ENCODE measurements at places on chromosomes 2 and 18. TPM values are rescaled to one million over a fixed set of nuclear protein-coding genes. Genes with fewer than 3 reads are reported as not detected.

The ATP8B1 gene
- 8.2 TPM for total RNA-seq

- no peak for DNase-seq
- no peaks in the 10 kb centered on the region for H3K27me3 ChIP-seq
- H3K36me3 ChIP-seq = no peaks in the 10 kb centered on the region
- H3K4me1 ChIP-seq = no peaks in the 10 kb centered on the region
- no peak overlapping the region for H3K4me3 ChIP-seq
These were observed 103.9 kb upstream of the LRP1B start for GRCh38 chr2:142234741-142235140.

DNA sequence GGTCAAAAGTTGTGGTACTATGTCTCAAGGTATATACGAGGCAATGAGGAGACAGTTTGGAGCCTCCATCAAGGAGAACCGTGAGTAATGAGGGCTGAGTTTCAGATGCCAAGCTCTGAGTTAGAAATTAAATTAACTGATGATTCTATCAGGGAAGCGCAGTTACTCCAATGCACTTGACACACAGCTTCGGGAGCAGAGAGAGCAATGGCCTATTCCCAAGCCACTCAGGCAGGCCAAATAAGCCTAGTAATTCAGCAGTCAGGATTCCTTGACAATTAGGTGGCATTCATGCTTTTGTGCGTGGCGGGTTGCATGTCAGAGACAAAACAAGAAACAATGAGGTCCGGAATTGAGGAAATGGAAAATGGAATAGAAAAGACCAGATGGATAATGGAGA lies 123.2 kb downstream of the MMADHC start:
- no peaks in the 10 kb centered on the region for H3K36me3 ChIP-seq
- no peak overlapping the region for H3K4me3 ChIP-seq
- H3K27me3 ChIP-seq = no peaks in the 10 kb centered on the region

- no peak overlapping the region for H3K27ac ChIP-seq
- H3K4me3 ChIP-seq = no peak overlapping the region
- H3K4me1 ChIP-seq = no peaks in the 10 kb centered on the region
- H3K27me3 ChIP-seq = no peaks in the 10 kb centered on the region
These were observed 21.2 kb upstream of the ALPI start for GRCh38 chr2:232434563-232435374.

GRCh38 chr2:145464866-145465265 lies 944.9 kb upstream of the ZEB2 start:
- no peaks in the 10 kb centered on the region for H3K36me3 ChIP-seq
- no peak for DNase-seq
- no peaks in the 10 kb centered on the region for H3K4me1 ChIP-seq
- H3K27me3 ChIP-seq = no peaks in the 10 kb centered on the region
- no peak overlapping the region for H3K4me3 ChIP-seq

Data from sigmoid colon (tissue), 7 donors.